ENCODE measurements at places on chromosomes 3 and 15.

- no peak for DNase-seq
Observed at GRCh38 chr3:50453907-50454306, 49.5 kb downstream of the CACNA2D2 start.

DNA sequence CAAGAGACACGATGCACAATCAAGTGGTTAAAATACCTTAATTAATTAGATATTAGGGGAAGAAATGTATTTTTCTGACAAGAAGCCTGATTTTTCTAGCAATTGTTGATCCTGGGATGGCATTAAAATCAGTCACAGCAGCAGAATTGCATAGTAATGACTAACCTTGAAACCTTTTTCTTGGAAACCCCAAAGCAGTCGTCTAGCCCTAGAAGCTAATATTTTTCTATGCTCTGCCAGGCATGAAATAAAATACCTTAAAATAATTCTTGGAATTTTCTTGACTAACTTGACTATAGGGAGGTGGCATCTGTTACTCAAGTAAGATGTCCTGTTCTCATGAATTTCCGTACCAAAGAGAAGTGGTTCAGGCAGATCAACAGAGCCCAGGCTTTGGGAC is 204.1 kb downstream of the THRB start:
- no peak for DNase-seq

GRCh38 chr15:56042982-56043980 is 49.9 kb upstream of the NEDD4 start:
- DNase-seq = no peak

DNA sequence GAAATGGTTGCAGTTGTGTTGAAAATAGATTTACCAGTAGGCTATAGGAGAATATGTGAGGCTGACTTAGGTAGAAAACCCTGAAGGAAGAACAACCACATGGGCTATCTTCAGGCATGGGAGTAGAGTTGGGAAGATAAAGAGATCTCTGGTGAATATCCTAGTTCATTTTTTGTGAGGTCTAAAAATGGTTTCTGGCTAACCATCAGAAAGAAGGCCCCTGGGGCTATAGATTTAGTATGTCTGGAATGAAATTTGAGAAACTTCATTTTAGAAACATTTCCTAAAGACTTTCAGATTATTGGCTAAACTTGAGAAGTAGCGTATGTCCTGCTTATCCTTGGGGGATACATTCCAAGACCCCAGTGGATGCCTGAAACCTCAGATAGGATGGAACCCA is 148.2 kb downstream of the NAALADL2 start:
- no peak for DNase-seq

GRCh38 chr3:5304789-5305683 is 117.5 kb downstream of the EDEM1 start:
- no peak for DNase-seq

DNA sequence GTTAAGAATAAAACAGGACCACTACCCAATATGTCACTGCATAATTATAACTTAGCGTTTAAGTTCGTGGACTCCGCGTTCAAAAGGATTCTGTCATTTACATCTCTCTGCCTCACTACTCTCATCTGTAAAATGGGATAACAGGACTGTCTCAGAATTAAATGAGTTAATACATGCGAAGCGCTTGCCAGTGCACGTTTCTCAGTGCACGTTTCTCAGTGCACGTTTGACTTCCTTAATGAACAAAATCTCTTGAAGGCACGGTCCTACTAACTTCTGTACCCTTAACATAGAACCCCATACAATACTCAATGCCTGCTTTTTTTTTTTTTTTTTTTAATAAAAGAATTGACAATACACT is 499 bp downstream of the RABL3 start:
- DNase-seq = no peak

- DNase-seq = no peak
Observed at GRCh38 chr3:186996356-186996755, 66.0 kb downstream of the ST6GAL1 start.

DNA sequence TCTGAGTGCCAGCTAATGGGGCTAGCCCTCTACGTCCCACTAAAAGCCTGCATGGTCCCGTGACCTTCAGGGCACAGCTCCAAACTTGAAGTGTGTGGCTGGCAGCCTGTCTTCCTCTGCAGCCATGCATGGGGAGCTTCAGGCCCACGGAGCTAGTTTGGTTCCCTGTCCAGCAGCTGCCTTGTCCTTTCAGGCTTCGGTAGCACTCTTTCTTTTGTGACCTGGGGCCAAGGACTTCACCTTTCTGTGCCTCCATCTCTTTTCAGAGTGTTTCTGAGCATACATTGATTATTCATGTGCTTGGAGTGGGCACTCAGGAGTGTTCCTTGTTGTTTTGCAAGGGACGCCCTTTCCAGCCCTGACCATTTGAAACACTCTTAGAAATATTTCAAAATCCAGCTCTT is 155.2 kb downstream of the DNAJB8 start:
- no peak for DNase-seq

DNA sequence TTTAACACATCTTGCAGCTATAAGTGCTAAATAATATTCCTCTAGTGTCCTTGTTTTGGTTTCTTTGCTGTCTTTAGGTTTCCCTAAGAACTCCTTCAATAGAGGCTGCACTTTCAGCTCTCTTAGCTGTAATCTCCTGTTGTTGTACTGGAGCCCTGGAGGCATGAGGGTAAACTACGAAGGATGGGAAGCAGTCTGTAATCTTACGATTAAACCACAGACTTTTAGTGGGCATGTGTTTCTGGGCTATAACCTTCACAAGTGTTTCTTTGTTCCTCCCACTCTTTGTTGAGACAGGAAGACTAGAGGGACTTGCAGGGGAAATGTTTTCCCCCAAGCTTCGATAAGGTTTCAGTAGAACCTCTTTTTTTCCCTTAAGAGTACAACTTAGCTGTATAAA is 1058.1 kb downstream of the NSUN3 start:
- DNase-seq = no peak

Data from non-pigmented ciliary epithelial cell (primary cell).